NCI-H2081 (cell line): ENCODE measurements at places on chromosomes 3 and 15.

GRCh38 chr15:48806151-48806550, 4.7 kb downstream of the CEP152 start:
- DNase-seq = peak; percentile 11

GRCh38 chr3:190485830-190486532, 27.9 kb upstream of the IL1RAP start:
- peak; percentile 30 for DNase-seq

- DNase-seq = no peak
These were observed 26.2 kb upstream of the RAF1 start for GRCh38 chr3:12689997-12690711.

GRCh38 chr15:78193731-78194567, 40.4 kb downstream of the ACSBG1 start:
- DNase-seq = no peak

- no peak for DNase-seq
These were observed 27.2 kb downstream of the MKRN2 start for GRCh38 chr3:12584083-12584482.

GRCh38 chr15:101049856-101050622, 130.9 kb downstream of the LRRK1 start:
- DNase-seq = no peak

- DNase-seq = no peak
These were observed 74.8 kb upstream of the PIAS1 start for GRCh38 chr15:67979281-67979680.

GRCh38 chr3:6025032-6025431, 835.9 kb upstream of the GRM7 start:
- DNase-seq = no peak

- DNase-seq = no peak
These were observed 9.0 kb upstream of the TSC22D2 start for GRCh38 chr3:150399060-150399459.

- DNase-seq = no peak
These were observed 553.8 kb downstream of the MAGI1 start for GRCh38 chr3:65484964-65485363.

- DNase-seq = no peak
These were observed 28.8 kb upstream of the TMEM115 start for GRCh38 chr3:50388016-50388719.

- DNase-seq = no peak
These were observed 37.3 kb upstream of the PRTG start for GRCh38 chr15:55780292-55780691.

- no peak for DNase-seq
These were observed 253.7 kb downstream of the GAP43 start for GRCh38 chr3:115876876-115877614.

DNA sequence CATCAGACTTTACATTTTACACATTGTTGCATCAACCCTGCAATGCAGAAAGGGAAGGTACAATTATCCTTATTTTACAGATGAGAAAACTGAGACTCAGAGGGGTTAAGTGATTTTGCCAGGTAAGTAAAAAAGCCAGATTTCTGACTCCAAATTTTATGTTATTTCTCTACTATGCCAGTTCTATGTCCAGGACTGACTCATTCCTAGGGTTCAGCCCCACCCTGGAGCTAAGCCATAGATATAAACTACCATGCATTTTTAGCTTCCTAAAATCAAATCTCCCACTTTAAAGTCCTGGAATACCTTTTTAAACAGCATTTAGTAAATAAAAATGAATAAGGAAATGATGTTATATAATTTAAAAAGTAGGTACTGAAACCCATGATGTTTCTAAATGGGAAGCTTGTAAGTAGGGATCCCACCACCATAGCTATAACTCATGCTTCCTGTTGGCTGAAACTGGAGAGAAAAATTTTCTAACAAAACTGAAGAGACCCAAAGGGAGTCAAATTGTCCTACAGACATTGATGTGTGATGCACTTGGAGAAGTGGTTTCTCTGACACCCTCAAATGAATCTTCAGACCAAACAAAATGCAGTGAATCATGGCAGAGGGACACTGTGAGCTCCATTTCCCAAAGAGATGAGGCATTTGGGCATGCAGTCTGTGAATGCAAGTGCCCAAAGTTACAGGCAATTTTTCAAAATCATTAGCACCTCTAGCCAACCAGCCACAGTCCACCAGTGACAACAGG, 301.7 kb upstream of the UMPS start:
- DNase-seq = no peak

DNA sequence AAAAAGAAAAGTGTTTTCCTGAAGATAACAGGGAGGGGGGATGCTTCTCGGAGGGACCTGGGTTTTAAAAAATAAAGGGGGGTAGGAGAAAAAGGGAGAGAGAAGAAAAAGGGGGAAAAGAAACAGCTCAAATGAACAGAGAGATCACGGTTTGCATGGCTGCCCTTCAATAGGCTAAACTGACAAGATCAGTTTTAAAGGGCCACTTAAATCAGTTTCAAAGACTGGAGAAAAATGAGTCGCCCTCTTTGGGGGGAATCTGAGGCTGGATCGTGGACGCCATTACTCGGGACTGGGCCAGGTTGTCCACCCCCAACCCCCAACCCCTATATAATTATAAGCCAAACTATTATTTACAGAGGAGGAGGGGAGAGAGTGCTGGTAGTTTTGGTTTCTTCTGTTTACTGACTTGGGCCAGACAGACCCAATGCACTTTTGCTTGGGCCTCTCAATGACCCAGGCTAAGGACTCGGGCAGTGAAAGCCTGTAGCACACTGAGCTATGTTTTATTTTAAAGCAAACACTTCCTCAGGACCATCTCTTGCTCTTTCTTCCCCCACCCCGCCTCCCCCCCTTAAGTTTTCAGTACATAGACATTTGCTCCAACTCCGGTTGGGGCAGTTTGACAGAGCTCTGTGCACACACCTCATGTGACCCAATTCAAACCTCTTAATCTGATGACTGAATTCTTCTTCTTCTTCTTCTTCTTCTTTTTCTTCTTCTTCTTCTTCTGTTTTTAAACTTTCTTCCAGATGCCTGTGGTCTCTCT, 6.3 kb downstream of the NR2F2 start:
- no peak for DNase-seq

- DNase-seq = no peak
These were observed 2.1 kb downstream of the RFX7 start for GRCh38 chr15:56241374-56242105.

- no peak for DNase-seq
These were observed 408.7 kb downstream of the CNTN6 start for GRCh38 chr3:1501406-1502115.

GRCh38 chr3:190983875-190984274, 121.4 kb upstream of the GMNC start:
- no peak for DNase-seq

GRCh38 chr3:16132190-16132589, 42.3 kb upstream of the GALNT15 start:
- DNase-seq = no peak

GRCh38 chr3:188092648-188093047, 61.3 kb upstream of the LPP start:
- DNase-seq = no peak

- no peak for DNase-seq
These were observed 166.1 kb downstream of the PYDC2 start for GRCh38 chr3:191627064-191627463.

DNA sequence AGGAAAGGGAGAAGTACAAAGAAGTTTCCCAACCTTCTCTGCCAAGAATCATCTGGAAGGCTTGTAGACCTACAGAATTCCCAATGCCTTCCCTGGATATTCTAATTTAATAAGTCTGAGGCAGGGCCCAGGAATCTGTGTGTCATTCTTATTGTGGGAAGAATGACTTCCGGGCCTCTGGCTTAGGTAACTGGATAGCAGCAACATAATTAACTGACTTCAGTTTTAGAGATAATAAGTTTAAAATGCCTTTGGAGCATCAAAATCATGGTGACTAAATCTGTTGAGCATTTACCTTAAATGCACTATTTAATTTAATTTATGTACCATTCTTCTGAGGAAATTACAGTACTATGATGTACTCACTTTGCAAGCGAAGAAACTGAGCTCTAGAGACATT, 44.3 kb upstream of the TM4SF1 start:
- no peak for DNase-seq

- no peak for DNase-seq
These were observed 460.6 kb upstream of the ALCAM start for GRCh38 chr3:104906001-104906639.

DNA sequence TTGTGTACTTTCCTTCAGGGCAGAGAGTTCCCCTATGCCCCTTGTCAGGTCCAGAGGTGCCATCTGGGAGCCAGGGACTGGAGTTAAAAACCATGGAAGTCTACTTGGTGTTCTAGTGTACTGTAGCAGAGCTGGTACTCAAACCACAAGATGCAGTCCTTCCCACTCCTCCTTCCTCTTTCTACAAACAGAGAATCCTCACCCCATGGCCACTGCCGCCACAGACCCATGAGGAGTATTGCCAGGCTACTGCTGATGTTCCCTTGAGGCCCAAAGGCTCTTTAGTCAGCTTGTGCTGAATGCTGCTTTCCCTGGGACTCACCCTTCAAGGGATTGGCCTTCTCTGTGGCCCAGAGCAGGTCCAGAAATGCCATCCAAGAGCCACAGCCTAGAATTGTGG, 229.2 kb upstream of the ZPLD1 start:
- no peak for DNase-seq

DNA sequence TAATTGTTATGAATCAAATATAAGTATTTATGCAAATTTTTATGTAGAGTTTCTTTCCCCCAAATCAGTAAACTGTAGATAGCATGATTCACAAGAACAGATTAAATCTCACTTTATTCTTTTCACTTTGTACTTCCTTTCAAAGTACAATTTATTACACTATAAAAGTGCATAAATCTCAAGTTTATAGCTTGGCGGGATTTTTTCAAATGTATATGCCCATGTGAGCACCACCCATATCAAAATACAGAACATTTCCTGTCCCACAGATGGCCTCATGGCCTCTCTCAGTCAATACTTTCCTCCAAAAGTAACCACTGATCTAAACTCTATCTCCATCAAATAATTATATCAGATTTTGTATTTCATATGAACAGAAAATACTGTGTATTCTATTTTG, 196.1 kb upstream of the THRB start:
- DNase-seq = no peak

DNA sequence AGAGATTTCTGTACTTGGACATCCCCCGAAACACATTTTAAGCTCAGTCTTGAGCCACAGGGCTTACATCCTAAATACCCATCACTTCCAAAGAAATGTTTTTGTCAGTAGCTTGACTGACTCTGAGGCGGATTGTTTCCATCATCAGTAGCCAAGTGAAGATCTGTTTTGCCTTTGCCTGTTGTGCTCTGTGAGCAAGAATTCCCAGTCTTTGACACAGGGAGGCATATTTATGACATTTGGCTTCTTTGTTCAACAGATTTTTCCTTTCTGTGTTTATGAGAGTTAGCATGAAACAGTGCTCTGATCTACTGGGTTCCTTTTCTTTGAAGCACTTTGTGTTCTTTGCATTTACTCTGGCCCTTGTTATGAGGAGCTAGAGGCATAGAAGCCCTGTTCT, 132.1 kb upstream of the CDIN1 start:
- no peak for DNase-seq

- no peak for DNase-seq
These were observed 307.9 kb upstream of the MDFIC2 start for GRCh38 chr3:70620367-70620766.

- no peak for DNase-seq
These were observed 41.9 kb upstream of the THBS1 start for GRCh38 chr15:39538936-39539335.

- no peak for DNase-seq
These were observed 21.0 kb downstream of the MBNL1 start for GRCh38 chr3:152289708-152290107.

DNA sequence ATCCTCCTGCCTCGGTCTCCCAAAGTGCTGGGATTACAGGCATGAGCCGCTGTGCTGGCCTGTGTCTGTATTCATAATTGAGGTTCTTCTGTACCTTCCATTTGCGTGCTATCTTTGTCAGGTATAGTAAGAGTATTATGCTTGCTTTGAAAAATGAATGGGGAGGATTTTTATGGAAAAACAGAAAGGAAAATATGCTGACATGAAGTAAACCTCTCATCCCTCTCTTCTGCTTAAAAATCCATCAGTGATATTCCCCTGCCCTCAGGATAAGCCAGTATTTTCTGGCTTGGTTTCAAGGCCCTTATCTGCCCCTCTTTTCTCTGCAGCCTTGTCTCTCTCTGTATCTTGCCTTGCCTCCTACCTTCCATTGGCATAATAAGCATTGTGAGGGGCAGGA, 80.7 kb downstream of the NR1D2 start:
- DNase-seq = no peak

- no peak for DNase-seq
These were observed 16.2 kb upstream of the RPL24 start for GRCh38 chr3:101702726-101703125.

- DNase-seq = no peak
These were observed 8.1 kb downstream of the RMDN3 start for GRCh38 chr15:40746916-40747418.

- DNase-seq = no peak
These were observed 33.5 kb upstream of the ST6GAL1 start for GRCh38 chr3:186896875-186897274.

DNA sequence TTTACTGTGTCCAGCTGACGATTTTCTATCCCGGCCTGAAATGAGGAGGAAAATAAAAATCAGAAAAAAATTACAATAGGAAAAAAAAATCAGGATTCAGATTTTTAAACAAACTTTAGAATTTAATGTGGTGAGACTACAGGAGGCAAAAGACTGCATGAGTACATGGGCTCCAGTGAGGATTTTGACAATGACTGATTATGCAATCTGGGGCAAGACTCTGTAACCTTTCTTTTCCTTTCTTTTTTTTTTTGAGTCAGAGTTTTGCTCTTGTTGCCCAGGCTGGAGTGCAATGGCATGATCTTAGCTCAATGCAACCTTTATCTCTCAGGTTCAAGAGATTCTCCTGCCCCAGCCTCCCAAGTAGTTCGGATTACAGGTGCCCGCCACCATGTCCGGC, 29.9 kb downstream of the SPG11 start:
- no peak for DNase-seq

- DNase-seq = no peak
These were observed 94.8 kb downstream of the GBE1 start for GRCh38 chr3:81666502-81667121.

- DNase-seq = no peak
These were observed 65.1 kb downstream of the GAP43 start for GRCh38 chr3:115688418-115688817.

DNA sequence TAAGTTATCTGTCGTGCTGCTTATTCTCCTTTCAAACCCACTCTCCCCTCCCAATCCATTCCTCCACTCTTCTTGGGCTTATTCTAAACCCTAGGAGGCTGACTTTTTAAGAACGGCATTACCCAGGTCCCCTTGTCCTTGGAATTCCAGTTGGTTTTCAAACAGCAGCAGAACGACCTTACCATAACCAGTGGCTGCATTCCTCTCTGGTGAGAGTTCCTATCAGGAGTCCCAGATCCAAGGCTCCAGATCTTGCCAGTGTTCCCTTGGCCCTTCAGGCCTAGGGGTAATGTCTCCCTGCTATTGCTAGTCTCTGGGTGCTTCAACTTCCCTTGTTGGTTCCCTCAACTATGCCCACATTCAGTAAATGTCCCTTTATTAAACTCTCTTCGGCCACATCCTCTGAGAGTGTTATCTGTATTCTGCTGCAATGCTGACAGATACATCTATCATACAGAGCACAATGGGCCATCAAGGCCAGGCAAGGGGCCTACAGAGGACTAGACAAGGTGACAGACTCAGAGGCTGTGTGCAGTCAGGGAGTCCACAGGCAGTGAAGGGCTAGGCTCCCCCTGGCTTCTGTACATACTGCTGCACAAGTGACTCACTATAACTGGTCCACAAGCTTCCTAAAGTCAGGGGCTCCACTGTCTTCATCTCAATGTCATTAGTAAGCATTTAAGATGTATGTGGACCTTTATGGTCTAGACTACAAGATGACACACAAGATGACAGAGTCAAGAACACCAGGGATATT, 10.1 kb downstream of the LYSMD2 start:
- DNase-seq = no peak

GRCh38 chr15:64456634-64457108, 3.7 kb upstream of the ZNF609 start:
- no peak for DNase-seq
